Esophagus squamous epithelium (tissue), 5 donors: ENCODE measurements at places on chromosomes 7 and 10.

GRCh38 chr10:71338728-71339495 is 19.9 kb downstream of the SLC29A3 start:
- no peak for DNase-seq

GRCh38 chr7:121714559-121715303 is 158.2 kb upstream of the PTPRZ1 start:
- DNase-seq, result no peak

DNA sequence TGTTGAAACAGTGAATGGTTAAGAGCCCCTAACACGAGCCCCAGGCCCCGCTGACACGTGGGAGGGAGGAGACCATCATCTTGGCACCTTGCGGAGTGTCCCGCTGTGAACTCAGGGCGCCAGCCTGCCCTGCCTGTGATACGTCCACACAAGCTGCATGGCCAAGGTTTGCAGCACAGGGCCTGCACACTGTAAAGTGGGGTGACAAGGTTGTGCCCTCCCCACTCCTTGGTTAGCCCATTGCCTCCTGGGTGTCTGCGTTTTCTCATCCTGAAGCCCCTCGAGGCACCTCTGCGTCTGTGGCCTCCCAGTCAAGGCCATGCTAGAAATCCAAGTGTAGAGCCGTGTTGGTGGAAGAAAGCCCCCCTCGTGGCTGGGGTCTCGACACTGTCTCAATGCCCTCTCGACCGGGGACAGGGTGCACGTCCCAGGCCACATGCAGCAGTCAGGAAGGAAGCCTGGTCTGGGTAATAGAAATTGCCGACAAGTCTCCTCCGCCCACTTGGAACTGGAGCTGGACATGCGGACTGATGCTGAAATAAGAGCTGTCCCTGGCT is 192.1 kb downstream of the DNAJB6 start:
- DNase-seq, result no peak

DNA sequence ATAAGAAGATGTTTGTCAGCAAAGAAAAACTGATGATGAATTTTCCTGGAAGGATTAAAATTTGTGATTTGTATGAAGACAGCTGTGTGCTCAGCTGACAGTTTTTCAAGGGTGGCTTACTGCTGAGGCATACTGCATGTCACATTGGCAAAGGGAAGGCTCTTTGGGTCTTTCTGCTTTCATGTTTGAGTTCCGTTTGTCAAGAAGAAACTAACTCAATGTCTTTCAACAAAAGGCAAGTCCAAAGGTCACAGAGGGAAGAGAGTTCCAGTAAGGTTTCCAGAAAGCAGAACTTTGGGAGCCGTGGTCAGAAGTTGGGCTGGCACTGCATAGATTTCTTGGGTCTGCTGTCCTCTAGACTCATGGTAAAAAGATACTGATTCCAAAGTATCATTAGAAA is 16.9 kb downstream of the DYDC2 start:
- DNase-seq, result no peak

DNA sequence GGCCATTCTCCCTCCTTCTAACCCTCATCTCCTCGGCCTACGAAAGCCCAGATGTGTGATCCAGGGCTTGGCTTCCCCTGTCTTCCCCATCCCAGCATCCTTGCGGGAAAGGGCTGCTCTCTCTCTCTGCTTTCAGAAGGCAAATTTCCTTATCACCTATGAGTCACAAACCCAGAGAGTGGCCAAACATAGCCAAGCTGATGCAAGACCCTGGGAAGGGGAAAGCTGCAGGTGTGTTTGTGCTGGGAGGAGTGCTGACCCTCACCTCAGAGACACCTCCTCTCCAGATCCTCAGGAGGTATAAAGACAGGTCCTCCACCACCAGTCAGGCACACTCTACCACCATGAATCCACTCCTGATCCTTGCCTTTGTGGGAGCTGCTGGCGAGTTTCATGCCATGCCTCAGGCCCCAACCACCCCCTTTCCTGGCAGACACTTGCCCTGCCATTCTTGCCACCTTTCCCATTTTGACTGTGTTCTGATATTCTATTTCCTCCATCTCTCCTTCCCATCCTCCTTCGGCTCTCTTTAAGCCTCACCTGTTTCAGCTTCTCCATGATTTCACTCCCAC is 10.6 kb upstream of the PRSS2 start:
- no peak for DNase-seq

DNA sequence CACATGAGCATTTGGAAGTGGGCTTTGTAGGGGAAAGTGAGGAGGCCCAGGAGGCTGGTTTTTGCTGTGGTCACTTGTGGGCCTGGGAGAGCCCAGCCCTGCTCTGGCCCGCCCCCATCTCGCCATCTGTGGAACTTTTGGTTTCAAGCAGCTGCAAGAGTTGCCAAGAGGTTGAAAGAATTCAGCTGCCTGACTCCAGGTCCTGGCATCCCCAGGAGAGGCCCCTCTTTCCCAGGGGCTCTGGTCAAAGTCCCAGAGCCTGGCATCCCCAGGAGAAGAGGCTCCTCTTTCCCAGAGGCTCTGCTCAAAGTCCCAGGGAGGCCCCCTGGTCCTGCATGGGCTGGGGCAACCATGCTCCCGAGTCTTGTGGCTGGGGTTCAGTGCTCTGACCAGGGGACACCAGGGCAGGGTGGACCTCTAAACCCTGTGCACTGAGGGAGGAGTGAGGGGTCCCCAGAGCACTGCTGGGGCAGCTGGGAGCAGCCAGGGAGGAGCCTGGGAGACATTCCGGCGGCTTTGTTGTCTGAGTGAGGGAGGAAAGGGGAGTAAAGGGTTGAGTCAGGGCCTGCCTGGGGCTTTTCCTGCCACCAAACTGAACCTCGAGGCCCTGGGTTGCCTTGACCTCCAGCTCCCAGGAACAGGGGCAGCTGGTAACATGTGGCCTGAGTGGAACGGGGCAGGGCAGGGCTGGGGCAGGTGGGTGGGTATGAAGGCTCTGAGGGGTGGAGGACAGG is 27.7 kb upstream of the CSGALNACT2 start:
- no peak for DNase-seq

- DNase-seq, result no peak
Observed at GRCh38 chr7:97732565-97733275, 834 bp downstream of the TAC1 start.

GRCh38 chr10:114031073-114031972 is 12.3 kb upstream of the ADRB1 start:
- no peak for DNase-seq

DNA sequence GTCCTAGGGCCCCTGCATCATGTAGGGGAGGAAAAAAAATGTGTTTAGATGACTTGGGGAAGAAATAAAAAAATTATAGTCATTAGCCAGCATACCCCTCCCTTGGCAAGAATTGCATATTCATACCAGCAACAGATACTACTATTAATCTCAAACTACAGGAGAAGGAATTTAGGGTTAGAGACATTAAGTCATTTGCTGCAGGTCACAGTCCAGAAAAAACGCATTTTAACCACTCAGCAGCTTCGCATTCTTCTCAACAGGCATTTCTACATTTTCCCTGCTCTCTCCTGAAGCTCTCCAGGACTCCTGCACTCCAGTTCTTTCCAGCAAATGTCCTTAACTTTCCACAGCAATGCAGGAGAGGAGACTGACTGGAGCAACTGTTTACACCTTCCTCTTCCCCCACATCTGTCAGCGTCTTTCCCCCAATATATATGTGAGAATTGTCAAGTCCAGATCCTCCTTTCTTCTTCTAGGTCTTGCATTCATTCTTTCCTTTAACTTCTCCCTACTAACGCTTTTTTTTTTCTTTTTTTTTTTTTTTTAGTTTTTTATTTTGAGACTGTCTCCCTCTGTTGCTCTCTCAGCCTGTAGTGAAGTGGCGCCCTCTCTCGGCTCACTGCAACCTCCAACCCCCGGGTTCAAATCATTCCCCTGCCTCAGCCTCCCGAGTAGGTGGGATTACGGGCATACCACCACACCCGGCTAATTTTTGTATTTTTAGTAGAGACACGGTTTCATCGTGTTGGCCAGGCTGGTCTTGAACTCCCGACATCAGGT is 35.6 kb downstream of the PRPS1L1 start:
- no peak for DNase-seq

DNA sequence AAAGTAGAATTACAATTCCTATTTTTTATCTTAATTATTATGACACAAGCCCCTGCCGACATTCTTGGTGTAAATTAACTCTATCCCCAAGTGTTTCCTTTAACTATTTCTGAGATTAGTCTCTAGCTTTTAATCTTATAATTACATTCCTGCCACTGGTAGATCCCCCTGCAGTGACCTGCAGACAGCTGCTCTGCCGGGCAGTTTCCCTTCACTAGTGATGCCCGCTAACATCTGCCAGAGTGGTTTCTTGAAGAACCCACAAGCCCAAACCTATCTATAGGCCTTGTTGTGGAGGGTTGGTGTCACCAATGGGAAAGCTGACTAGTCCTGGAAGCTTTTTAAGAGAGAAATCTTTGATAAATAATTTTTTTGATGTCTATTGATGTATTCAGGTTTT is 50.0 kb downstream of the ADAM22 start:
- DNase-seq, result no peak
